Activated naive CD4-positive, alpha-beta T cell treated with anti-CD3 and anti-CD28 coated beads, Interleukin-2, amount 50 U/mL, for 72 hours (primary cell): ENCODE measurements at places on chromosomes 3 and 15. TPM values are rescaled to one million over a fixed set of nuclear protein-coding genes. Genes with fewer than 3 reads are reported as not detected.
A peak's percentile ranks its signal among the peaks of the same experiment; 100 is the strongest.

- DNase-seq, result peak; percentile 14
Observed at GRCh38 chr3:56923526-56924224, 121.9 kb upstream of the ARHGEF3 start.

GRCh38 chr15:39171944-39172368 lies 408.9 kb upstream of the THBS1 start:
- no peak for DNase-seq

GRCh38 chr3:109050591-109051167 lies 67.3 kb downstream of the MORC1 start:
- DNase-seq, result no peak

DNA sequence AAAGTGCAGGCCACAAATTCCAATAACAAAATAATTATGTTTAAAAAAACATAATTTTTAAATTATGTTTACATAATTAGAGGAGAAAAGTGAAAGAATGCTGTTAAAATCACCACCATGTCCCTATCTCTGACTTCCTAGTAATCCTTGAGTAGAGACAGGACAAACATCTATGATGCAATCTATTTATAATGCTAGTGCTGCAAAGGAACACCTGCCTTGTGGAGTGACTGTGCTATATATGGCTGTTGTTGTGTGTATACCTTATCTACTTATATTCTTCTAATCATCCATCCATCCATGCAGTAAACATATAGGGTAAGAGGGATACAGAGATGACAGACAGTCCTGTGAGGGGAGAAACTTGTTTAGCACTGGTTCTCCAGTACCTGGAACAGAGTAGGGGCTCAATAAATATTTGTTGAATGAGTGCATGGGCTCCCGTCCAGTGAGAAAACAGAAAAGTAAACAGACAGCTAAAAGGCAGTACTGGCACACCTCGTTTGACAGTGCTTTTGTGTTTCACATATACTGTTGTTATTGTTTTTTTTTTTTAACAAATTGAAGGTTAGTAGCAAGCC lies 229.3 kb upstream of the UBE2E1 start:
- no peak for DNase-seq

ST8SIA2 gene
- not detected for total RNA-seq

DNA sequence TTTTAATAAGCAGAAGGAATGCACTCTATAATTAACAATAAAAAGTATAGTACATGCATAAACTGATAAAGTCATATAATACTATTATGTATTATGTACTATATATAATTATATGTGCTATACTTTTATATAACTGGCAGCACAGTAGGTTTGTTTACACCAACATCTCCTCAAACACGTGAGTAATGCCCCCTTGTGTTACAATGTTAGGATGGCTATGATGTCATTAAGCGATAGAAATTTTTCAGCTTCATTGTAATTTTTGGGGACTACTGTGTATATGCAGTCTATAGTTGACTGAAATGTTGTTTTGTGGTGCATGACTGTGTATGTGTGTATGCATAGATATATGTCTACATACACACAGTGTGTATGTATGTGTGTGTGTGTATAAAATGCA lies 100.6 kb downstream of the SLMAP start:
- no peak for DNase-seq

RHOV gene
- total RNA-seq, result 0.72 TPM

GRCh38 chr3:181484026-181484425 lies 227.7 kb upstream of the SOX2 start:
- DNase-seq, result no peak

- no peak for DNase-seq
Observed at GRCh38 chr3:56822501-56822900, 20.8 kb upstream of the ARHGEF3 start.

- DNase-seq, result no peak
Observed at GRCh38 chr15:81338170-81339007, 14.4 kb upstream of the STARD5 start.

HTR3E gene
- not detected for total RNA-seq

ARHGAP11A gene
- total RNA-seq, result 148 TPM

CD200R1 gene
- 3.5 TPM for total RNA-seq

SLC28A1 gene
- total RNA-seq, result 0.30 TPM

- no peak for DNase-seq
Observed at GRCh38 chr3:14497321-14497720, 42.8 kb downstream of the GRIP2 start.

AMOTL2 gene
- not detected for total RNA-seq

- no peak for DNase-seq
Observed at GRCh38 chr15:74995779-74996765, 709 bp downstream of the SCAMP5 start.

DNA sequence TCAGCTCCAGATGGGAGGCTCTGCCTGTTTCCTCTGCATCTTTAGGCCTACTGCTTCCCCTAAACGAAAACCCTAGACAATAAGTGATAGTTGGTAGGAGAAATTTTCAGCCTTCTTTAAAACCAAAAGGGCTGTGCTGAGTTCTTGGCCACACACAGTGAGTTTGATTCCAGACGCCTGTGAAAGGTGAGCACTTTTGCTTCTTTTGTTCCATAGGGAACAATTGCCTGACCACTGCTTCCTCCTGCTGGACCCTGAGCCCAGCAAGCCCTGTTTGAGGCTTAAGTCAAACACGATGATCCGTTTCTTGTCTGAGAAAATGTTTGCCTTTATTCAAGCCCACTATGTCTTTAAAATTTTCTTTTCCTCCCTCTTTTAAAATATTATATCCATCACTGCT lies 493.9 kb downstream of the ZIC1 start:
- no peak for DNase-seq

- no peak for DNase-seq
Observed at GRCh38 chr15:27232876-27233275, 261.9 kb downstream of the GABRG3 start.

GRCh38 chr3:75129101-75129500 lies 514.6 kb upstream of the CNTN3 start:
- DNase-seq, result no peak

- no peak for DNase-seq
Observed at GRCh38 chr3:171677706-171678105, 132.6 kb downstream of the PLD1 start.

- DNase-seq, result no peak
Observed at GRCh38 chr15:52529341-52529924, 753 bp upstream of the MYO5A start.

- DNase-seq, result no peak
Observed at GRCh38 chr15:89631902-89632264, 23.4 kb downstream of the KIF7 start.

- DNase-seq, result no peak
Observed at GRCh38 chr3:88282528-88283241, 132.9 kb downstream of the C3orf38 start.

CSPG5 gene
- 1.2 TPM for total RNA-seq

DNA sequence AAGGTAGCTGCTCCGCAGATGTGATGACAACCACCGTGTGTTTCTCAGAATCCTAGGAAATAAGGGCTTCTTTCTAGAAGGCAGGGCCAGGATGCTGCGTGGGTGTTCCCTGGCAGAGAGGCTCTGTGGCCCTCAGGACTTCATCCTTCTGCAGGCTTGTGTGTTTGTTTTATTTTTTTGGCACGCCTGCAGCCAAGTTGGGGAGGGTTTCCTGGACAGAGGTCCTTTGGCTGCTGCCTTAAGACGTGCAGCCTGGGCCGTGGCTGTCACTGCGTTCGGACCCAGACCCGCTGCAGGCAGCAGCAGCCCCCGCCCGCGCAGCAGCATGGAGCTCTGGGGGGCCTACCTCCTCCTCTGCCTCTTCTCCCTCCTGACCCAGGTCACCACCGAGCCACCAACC lies at the start of gene CLEC3B:
TSS of gene CLEC3B (plus strand) at position 266 of the 400 bp plus-strand sequence. CDS start at position 326, 60 bp downstream.
- DNase-seq, result no peak

DNA sequence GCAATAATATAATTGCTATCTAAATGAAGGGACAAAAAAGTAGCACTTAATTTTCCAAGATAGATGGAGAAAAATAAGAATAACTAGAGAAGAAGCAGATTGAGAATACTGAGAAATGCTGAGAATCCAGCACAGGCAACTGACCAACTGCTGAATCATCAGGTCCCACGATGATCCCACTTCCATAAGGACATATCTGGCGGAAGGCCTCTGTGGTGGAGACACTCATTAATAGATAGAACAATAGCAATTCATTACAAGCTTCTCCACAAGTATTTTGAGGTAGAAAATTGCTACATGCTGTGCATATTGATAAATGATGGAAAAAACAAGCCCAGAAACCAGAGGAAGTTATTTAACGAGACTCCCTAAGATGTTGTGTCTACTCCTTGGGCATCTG lies 105.9 kb downstream of the DUT start:
- no peak for DNase-seq

DNA sequence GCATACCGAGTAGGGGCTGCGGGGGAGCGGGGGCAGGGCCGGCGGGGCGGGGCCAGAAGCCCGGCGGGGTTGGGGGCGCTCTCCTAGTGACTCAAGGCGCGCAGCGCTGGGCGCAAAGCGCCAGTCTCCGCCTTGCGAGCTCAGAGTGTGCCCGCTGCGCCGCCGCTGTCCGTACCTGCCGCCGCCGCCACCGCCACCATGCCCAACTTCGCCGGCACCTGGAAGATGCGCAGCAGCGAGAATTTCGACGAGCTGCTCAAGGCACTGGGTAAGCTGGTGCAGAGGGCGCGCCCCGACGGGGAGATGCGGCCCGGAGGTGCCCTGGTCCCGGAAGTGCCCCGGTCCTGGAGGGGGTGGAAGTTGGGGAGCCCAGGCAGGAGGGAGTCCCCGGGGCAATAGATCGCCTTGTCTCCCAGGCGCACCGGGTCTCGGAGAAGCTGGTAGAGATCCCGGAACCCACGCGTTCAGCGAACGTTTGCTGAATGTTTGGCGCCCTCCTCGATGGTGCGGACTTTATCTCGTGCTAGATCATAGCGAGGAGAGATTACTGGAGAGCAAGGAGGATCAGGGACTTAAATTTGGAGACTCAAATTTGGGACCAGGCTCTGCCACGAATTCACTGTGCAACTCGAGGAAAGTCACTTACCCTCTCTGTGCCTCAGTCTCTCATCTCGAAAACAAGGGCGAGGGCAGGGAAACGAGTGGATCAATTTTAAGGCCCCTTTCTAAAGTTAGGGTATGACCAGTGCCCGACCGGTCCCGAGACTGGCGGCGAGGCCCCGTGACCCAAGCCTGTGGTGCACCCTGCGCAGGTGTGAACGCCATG lies at the start of gene CRABP1:
TSS of gene CRABP1 (plus strand) at position 123 of the 826 bp plus-strand sequence. CDS start at position 199, 76 bp downstream.
- DNase-seq, result no peak

DNA sequence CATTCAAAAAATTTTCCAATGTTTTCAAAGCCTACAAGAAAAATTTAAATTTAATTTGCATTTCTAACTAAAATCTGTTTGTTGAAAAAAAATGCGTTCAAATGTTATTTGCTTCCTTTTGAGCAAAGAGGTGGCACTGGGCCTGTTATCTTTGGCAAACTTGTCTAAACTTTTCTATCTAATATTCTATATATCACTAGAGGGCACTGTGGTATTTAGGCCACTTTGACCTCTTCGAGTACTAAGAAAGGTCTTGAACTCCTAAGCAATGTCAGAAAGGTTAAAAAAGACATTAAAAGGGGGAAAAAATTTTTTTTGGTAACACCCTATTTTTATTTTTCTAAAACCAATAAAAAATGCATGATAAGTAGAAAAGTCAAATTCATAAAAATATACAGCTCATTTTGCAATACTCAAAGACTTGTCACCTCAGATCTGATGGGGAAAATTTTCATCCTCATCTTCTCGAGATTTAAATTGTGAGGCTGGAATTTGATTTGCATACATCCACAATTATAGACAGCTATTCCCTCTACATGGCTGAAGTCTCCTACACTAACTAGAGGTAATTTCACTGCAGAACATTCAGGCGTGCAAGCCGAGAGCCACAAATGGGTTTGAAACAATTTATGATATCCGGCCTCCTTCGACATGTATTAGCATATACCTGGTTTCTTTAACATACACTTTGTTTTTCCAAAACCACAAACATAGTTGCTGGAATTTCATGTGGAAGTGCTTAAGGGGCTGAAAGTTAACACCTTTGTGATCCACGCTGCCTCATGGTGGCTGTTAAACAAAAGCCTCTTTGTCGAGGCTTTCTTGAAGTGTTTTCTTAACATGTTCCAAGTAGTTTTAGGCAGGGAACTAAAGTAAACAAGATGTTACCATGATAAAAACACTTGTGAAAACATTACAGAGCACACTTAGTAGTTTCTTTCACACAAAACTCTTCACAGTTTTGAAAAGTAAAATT lies 576.4 kb downstream of the FOXP1 start:
- DNase-seq, result no peak

TMIE gene
- total RNA-seq, result 1.0 TPM

- DNase-seq, result no peak
Observed at GRCh38 chr3:42699511-42699971, 3.1 kb downstream of the HHATL start.

DNA sequence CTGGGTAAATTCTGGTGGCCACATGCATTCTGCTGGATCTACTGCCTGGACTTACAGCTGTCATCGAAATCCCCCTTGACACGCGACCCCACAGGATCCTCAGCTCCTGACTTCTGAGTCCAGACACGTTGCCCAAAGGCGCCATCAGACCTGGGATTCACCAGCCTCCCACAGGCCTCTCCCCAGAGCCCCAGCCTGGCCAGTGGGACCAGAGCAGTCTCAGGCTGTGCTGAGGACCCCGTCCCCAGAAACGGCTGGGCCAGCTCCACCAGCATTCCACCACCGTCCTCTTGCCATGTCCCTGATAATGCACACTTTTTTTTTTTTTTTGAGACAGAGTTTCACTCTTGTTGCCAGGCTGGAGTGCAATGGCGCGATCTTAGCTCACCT lies 166.1 kb downstream of the LRRK1 start:
- DNase-seq, result no peak

TNFAIP8L3 gene
- total RNA-seq, result not detected

UNC13C gene
- total RNA-seq, result not detected

DNA sequence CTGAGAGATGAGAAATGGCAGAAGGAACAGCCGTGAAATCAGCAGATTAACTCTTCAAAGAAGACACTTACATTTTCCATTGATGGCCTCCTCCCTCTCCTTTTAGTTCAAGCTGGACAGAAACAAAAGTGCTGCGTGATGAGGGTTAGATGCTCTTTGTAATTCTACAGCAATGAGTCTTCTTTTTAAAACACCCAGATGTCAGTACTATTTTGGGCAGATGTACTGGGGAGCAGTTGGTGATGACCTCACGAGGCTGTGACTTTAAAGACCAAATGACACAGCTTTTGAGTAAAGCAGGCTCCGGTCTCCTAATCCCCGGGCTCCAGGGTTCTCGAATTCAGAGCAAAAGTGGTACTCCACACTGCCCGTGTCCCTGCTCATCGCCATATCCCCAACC lies 198.2 kb downstream of the SLCO3A1 start:
- DNase-seq, result no peak

DNA sequence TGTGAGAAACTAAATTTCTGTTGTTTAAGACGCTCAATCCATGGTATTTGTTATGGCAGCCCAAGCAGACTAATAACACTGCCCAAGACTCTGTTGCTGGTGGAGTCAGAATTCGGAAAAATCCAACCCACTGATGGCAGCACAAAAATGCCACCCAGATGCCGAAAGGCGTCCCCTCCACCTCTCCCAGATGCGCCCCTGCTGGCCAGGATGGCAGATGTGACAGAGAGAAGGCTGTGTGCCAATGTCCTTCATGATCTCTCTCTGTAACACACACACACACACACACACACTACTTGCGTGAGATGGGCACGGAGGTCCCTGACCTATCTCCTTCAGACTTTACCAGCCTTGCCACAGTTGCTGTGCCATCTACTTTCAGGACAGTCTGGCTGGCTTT lies 10.9 kb upstream of the LYSMD4 start:
- DNase-seq, result no peak

ZSCAN2 gene
- total RNA-seq, result 6.2 TPM
